ENCODE measurements at places on chromosomes 2 and 18.

DNA sequence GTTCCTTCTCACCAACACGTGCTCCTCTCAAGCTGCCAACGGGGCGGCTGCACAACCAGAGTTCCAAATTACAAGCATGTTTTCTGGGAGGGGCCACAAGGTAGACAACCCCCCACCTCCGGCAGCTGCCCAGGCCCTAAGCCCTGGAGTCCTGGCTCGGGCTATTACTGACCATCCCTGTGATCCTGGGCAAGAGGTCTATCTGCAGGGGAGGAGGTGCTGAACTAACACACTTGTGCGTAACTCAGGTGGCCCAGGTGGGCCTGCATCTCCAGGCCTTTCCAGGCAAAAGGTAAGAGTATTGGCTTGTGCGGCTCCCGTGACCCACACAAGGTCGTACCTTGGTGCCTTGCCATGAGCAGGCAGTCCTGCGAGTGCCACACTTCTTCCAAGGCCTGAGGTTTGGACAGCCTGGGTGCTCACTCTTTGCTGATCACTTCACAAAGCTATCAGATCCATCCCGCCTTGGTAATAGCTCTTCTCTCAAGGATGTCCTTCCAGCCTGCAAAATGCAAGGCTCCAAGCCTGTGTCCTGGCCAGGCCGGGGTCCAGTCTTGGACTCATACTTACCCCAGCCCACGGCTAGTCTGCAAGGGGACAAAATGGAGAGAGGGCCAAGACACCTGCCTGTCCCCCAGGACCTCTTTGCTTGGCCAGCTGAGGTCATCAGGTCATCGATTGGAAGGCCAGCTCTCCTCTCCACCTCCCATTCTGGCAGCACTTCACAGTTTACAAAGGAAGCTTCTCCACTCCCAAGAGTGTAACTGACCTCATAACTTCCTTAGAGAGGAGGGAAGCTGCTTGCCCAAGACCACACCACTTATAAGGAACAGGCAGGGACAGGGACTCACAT is 33.9 kb downstream of the ADRA2B start:
- DNase-seq = no peak

- no peak for DNase-seq
These were observed 10.6 kb downstream of the SETBP1 start for GRCh38 chr18:44691148-44691925.

DNA sequence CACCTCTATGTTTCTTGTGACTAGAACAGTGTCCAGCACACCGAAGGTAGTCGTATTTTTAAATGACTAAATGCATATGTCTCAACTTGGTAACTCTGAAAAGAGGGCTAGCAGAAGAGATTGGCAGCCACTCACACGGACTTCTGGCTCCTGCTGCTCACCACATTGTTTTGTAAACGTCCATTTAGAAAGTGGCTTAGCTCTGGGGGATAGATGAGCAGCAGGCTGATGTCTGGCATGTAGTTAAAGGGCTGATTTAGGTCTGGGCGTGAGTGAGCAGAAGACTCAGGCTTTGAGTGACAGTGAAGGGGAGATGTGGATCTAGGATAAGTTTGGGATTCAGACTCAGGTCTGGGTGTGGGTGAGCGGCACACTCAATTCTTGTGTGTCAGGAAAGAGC is 372.9 kb upstream of the HS6ST1 start:
- no peak for DNase-seq

DNA sequence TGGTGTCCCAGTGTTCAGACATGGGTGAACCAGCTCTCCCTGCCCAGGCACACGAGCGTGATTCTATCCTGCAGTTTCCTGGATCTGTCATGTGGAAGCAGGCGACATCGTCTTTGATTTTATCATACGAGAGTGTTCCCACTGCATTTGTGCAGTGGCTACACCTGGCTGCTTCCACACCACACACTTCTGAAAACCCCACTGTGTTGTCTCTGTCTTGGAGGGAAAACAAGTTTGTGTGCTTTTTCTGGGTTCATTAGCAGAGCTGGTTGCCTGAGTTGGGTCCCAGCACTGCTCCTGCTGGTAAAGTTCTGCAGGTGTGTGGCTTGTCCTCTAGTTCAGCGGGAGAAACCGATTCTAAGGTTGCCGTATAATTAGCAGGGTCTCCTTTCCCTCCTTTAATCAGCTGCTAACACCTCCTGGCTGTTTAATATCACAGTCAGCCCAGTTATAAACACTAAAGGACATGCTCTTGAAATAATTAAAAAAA is 58.5 kb upstream of the TWIST2 start:
- DNase-seq = no peak

- DNase-seq = no peak
These were observed 45.7 kb upstream of the EN1 start for GRCh38 chr2:118893100-118893499.

- no peak for DNase-seq
These were observed 28.6 kb upstream of the PPP4R1 start for GRCh38 chr18:9642799-9643462.

GRCh38 chr18:26017929-26018328 is 72.5 kb downstream of the SS18 start:
- DNase-seq = no peak

DNA sequence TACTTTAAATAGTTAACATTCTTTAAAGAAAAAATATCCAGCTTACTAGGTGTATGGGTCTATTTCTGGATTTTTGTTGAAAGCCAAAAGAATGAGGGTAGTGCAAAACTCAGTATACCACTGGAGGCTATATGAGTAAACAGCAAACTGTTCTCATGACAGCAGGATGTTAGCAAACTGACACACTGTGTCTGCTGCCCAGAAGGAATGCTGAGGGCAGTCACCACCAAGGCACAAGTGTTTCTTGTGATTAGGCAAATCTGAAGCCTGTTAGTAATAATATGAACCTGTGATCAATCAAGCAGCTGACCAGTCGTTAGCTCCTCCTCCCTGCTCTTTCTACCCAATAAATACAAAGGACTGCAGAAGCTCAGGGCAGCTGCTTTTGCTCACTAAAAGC is 50.5 kb upstream of the SULT1C3 start:
- peak; percentile 26 for DNase-seq

- no peak for DNase-seq
These were observed 9.2 kb upstream of the ERMN start for GRCh38 chr2:157334797-157335196.

- DNase-seq = no peak
These were observed 90.5 kb downstream of the PMS1 start for GRCh38 chr2:189874586-189875320.

GRCh38 chr2:75528221-75528977 is 32.3 kb downstream of the EVA1A start:
- DNase-seq = no peak

DNA sequence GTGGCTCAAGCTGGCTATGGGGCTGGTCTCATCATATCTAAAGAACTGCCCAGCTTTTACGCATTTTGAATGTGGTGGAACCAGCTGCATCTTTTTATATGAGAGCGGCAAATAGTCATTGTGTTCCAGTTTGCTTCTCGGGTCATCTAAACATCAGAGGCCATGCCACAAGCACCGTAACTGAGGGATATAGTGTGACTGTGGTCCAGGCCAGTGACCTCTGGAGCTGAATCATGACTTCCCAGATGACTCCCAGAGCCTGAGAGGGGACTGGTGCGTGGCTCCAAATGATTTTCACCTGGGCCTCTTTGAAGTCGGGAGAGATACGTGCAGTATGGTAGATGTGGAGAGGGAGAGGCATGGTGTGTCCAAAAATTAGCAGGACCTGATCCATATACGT is 271.0 kb downstream of the NEDD4L start:
- DNase-seq = peak; percentile 31

DNA sequence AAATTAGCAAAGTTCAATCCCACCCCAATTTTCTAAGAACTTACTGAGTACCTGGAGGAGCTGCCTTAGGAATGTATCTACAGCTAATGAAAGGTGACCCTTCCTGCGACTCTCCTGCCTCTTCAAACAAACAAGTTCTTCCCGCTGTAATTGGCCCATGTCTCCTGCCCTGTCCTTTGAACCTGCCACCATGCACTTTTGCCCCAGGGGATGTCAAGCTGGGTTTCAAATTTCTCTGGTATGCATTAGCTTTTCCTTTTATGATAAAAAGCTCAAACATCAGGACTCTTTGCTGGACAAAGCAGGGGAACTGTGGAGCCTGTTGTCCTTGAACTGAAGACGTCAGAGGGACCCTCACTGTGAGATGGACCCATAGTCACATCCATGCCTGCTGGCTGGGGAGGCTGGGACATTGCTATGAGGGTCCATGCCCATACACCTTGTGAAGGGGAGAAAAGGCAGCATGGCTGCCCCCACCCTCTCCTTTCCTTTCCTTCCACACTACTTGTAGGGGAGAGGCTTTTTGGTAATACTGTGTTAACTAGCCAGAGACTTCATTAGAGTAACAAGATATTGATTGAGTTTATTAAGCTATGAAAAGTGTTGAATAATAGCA is 210.7 kb upstream of the COPS8 start:
- no peak for DNase-seq

GRCh38 chr2:171939743-171940071 is 17.4 kb downstream of the HAT1 start:
- no peak for DNase-seq

GRCh38 chr2:216620786-216621185 is 12.4 kb upstream of the IGFBP2 start:
- DNase-seq = peak; percentile 62

DNA sequence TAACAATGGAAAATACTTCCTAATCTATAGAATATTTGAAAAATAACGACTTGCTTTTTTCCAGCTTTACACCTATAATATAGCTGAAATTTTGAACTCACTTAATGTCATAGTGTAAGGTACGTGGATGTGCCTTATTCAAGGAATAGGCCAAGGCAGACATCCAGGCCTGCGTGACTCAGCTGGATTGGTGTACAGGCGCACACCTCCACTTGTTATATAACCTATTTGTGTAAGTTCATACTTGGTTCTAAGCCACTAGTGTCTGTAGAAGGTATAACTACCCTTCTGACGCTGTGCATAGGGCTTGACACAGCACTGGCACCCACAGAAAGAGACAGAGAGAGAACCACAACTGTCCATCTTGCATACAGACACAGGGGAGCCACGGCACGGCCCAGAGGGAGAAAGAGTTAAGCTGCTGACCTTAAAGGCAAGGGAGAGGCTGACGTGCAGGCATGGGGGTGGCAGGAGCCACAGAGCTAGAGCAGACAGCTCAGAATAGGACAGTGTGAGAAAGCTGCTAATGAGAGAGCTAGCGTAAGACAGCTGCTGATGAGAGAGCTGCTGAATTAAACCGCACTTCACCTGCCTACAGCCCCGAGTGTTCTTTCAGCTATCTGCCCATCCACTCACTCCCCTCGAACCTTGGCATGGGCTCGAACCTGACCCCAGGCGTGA is 16.1 kb downstream of the CCDC178 start:
- DNase-seq = no peak

DNA sequence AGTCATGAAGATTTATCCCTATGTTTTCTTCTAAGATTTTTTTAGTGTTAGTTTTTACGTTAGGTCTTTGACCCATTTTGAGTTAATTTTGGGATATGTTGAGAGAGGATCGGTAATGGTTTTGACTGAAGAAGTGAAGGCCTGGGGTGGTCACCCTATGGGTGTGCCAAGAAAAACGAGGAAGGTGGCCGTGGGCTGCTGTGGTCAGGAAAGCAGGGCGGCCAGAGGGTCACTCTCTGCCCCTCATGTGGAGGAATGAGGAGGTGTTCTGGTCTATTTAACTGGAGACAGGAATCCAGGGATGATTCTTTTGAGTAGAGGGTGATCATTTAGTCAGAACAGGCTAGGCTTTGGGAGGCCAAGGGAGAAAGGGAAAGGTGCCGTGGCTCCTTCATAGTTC is 50.7 kb downstream of the MYO7B start:
- no peak for DNase-seq

- no peak for DNase-seq
These were observed 2015.7 kb upstream of the LRRTM1 start for GRCh38 chr2:82320296-82320695.

DNA sequence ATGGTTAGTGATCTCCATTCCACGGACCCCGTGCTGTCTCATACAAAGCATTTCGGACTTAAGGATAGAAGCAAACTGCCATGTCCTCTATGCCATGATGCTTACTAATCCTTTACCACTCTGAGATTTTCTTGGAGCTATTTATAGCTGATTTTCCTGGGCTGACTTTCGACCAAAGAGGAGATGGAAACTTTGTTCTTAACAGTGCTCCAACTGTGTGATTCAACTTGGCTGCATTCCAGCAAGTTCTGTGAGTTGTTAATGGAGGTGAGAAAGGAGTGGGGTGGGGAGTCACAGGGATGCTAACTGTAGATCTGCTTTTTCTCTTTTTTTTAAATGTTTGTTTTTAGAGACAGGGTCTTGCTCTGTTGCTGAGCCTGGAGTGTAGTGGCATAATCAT is 45.5 kb upstream of the MSH2 start:
- peak; percentile 82 for DNase-seq

DNA sequence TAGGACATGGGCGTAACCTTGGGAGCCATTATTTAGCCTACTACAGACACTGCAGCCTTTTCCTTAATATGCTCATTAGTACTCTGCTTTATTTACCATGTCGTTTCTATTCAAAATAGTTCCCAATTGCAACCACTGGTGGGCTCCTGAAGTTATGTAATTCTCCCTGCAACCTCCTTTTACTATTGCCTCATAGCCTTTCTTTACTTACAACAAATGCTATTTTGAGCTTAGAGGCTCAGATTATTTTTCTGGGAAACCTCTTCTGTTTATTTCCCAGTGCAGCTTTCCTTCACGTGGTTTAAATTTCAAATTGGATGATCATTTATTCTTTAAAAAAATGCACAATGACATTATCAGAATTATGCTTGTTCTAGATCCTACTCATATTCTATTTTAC is 492.3 kb upstream of the TMEFF2 start:
- DNase-seq = no peak

- DNase-seq = no peak
These were observed 86.0 kb downstream of the DGKD start for GRCh38 chr2:233440314-233440713.

- DNase-seq = no peak
These were observed 10.0 kb upstream of the THADA start for GRCh38 chr2:43605851-43606250.

- no peak for DNase-seq
These were observed 166.0 kb downstream of the LCLAT1 start for GRCh38 chr2:30613001-30613400.

DNA sequence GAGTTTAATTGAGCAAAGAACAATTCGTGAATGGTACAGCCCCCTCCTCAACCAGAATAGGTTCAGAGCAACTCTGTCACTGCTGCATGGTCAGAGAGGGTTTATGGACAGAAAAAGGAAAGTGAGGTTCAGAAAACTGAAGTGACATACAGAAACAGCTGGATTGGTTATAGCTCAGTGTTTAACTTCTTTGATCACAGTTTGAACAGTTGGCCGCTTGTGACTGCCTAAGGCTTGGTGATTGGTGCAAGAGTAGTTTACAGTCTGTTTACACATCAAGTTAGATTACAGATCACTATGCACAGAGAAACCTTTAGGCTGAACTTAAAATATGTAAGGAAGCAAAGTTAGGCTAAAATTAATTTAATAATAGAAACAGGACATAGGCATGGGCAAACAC is 459.2 kb downstream of the KCNJ3 start:
- no peak for DNase-seq

GRCh38 chr18:47244086-47244485 is 7.4 kb downstream of the SKOR2 start:
- no peak for DNase-seq
